ENCODE measurements at places on chromosomes 16 and 17.

GRCh38 chr17:57612202-57613071, 132.7 kb downstream of the CCDC182 start:
- no peaks in the 10 kb centered on the region for H3K27me3 ChIP-seq
- H3K4me3 ChIP-seq: peak overlapping the region; percentile 30
- peaks cover 12% of the 10 kb centered on the region for H3K36me3 ChIP-seq
- H3K4me1 ChIP-seq: peaks cover 16% of the 10 kb centered on the region
- peak; percentile 32 for DNase-seq

DNA sequence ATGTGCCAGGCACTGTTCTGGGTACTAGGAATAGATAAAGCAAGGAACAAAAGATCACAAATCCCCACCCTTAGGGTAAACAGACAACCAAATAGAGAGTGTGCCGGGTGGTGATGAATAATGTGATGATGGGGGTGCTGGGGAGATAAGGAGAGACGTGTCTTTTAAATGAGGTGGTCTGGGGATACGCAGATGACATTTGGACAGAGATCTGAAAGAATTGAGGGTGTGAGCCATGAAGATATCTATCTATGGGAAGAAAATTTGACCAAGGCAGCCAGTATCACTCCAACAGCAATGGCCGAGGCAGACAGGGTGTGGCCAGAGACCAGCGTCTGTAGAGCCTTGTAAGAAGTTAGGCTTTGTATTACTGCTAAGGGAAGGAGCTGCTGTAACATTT, 165.3 kb downstream of the MRTFB start:
- DNase-seq: no peak
- no peak overlapping the region for H3K4me3 ChIP-seq
- H3K4me1 ChIP-seq: no peaks in the 10 kb centered on the region
- no peak overlapping the region for H3K27ac ChIP-seq
- no peaks in the 10 kb centered on the region for H3K27me3 ChIP-seq

DNA sequence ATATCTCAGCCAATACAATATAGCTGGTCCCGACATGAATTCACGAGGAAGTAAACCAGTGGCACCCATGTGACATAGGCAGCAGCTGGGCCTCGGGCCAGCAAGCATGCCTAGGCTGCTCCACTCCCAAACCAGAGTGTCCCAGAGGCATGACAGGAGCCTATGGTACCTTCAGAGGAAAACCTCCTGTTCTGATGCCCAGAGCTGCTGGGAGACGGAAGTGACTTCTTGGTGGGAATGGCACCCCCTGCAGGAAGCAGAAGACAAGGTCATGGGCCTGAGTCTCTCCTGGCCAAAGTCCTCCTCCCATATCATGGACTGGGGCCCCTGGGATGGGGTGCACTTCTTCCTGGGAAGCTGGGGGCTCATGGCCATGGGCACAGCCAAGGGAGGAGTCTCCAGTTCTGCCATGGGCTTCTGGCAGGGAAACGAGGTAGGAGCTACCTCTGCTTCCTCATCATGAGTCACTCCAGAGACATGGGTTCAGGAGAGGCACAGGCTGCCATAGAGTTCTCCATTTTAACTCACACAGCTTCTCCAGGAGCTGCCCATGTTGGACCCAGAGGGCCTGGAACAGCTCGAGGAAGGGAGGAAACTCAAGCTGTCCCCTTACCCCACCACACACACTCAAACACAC, 13.4 kb downstream of the FBF1 start:
- DNase-seq: no peak
- H3K4me3 ChIP-seq: no peak overlapping the region
- no peak overlapping the region for H3K27ac ChIP-seq
- H3K36me3 ChIP-seq: no peaks in the 10 kb centered on the region
- H3K27me3 ChIP-seq: no peaks in the 10 kb centered on the region
- no peaks in the 10 kb centered on the region for H3K4me1 ChIP-seq

GRCh38 chr17:75832164-75832651, 12.0 kb downstream of the UNC13D start:
- peak overlapping the region; percentile 89 for H3K27ac ChIP-seq
- peak overlapping the region; percentile 49 for H3K4me3 ChIP-seq
- H3K27me3 ChIP-seq: no peaks in the 10 kb centered on the region
- peaks cover 41% of the 10 kb centered on the region for H3K4me1 ChIP-seq

GRCh38 chr17:80110927-80111701, 9.7 kb downstream of the GAA start:
- H3K27ac ChIP-seq: no peak overlapping the region
- no peak for DNase-seq
- no peaks in the 10 kb centered on the region for H3K4me1 ChIP-seq
- no peaks in the 10 kb centered on the region for H3K27me3 ChIP-seq
- H3K4me3 ChIP-seq: no peak overlapping the region
- H3K36me3 ChIP-seq: no peaks in the 10 kb centered on the region

DNA sequence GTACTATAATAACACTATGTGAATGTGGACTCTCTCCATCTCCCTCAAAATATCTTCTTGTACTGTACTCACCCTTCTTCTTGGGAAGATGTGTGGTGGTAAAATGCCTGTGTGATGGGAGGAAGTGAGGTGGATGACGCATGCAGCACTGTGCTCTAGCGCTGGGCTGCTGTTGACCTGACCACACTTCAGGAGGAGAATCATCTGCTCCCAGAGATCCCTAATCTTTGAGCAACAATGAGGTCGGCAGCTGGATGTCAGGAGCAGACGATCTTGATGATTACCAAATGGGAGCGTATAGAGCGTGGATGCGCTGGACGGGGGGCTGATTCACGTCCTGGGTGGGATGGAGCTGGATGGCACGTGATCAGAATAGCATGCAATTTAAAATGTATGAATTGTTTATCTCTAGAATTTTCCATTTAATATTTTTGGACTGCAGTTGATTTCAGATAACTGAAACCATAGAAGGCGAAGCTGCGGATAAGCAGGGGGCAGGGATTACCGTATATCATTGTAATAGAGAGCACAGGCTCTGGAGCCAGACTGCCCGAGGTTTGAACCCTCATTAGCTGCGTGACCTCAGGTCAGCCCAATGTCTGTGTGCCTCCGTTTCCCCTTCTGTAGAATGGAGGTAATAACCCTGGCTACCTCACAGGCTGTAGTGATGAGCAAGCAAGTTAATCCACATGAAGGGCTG, 23.7 kb upstream of the CYLD start:
- H3K27ac ChIP-seq: no peak overlapping the region
- H3K4me1 ChIP-seq: peaks cover 7% of the 10 kb centered on the region
- no peak for DNase-seq
- peaks cover 4% of the 10 kb centered on the region for H3K36me3 ChIP-seq

DNA sequence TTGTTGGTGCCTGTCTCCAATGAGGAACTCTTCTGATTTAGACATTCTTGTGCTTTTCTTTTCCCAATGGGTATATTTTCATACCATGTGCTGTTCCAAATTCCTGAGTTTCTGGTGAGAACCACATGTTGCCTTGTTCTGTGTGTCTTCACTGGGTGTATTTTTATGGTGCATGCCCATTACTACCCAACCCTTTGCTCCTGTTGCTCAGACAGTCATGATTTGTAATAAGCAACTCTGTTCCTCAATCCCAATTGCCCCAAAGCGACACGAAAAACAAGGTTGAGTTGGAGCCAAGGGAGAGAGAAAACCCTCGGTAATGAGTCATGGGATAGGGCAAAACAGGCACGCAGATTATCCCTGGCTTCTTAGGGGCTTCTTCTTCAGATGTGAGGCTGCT, 101.8 kb downstream of the ABCA8 start:
- DNase-seq: no peak
- no peak overlapping the region for H3K4me3 ChIP-seq
- no peaks in the 10 kb centered on the region for H3K4me1 ChIP-seq
- no peaks in the 10 kb centered on the region for H3K27me3 ChIP-seq
- no peak overlapping the region for H3K27ac ChIP-seq

DNA sequence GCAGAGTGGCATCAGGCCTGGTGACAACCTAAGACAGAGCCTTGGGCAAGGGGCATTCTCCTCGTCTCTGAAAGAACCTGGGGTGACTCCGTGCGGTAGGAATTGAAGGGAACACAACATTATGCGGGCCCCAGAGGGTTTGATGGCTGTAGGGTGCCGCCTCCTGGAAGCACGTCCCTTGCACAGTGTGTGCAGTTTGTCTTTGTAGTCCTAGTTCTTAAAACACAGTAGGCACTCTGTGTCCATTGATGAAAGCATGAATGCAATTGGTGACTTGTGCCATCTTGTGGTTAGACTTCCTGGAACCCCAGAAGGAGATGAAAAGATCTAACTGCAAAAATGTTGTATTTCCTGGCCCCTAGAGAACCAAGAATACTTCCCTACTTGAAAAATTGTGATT, 279.8 kb downstream of the UTP18 start:
- no peaks in the 10 kb centered on the region for H3K4me1 ChIP-seq
- no peak for DNase-seq
- H3K27ac ChIP-seq: no peak overlapping the region
- no peaks in the 10 kb centered on the region for H3K36me3 ChIP-seq

DNA sequence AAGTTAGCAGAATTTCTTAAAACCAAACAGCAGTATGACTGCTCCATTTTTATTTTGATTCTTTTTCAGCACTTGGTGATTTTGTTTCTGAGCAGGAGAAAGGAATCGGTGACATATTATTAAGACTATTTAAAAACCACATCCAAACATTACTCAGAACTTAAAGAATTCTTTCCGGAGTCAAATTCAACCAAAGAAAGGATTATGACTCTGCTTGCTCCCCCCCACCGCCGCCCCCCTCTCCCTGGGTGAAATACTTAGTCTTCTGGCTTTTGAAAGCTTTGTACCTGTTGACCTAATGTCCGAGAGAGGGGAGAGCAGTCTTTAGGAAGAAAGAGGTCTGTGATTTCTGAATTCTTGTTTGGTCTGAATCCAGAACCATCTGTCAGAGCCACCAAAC, 17.9 kb upstream of the COL1A1 start:
- DNase-seq: no peak
- H3K27me3 ChIP-seq: no peaks in the 10 kb centered on the region
- H3K27ac ChIP-seq: no peak overlapping the region
- H3K4me3 ChIP-seq: no peak overlapping the region

DNA sequence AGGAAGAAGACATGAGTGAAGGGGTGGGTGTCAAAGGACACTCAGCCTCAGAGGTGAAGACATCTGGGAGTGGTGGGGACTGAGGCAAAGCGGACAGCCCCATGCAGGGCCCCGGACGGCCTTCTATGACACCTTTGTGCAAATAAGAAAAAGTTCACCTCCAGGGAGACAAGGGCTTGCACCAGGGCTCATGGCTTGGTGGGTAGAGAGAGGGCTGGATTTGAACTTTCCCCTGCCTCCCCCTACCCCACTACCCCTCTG, 30.5 kb downstream of the LRRC75A start:
- H3K4me3 ChIP-seq: no peak overlapping the region
- no peaks in the 10 kb centered on the region for H3K27me3 ChIP-seq
- H3K4me1 ChIP-seq: no peaks in the 10 kb centered on the region
- no peak overlapping the region for H3K27ac ChIP-seq
- no peaks in the 10 kb centered on the region for H3K36me3 ChIP-seq
- DNase-seq: no peak

DNA sequence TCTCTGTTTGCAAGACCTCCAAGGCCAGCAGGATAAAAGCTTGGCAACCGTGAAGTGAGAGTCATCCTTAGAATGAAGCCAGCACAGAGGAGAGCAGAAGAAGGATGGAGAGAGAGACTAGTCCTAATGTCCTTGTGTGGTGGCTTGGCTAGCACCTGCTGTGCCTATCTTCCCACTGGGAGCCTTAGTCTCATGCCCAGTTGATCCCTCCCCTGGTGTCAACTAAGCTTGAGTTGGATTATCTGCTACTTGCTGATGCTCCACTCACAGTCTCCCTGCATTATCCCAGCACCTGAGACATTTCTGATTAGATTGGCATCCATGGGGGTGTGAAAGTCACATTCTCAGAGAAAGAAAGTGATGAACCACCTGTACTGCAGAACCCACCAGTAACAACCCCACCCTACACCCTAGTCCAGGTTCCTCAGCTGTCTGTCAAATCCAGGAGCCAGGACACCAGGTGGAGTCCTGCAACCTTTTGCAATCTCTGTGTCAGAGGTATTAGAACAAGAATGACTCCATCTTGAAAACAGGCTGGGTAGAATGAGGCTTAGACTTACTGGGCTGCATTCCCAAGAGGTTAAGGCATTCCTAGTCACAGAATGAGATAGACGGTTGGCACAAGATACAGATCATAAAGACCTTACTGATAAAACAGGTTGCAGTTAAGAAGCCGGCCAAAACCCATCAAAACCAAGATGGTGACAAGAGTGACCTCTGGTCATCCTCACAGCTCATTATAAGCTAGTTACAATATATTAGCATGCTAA, 460.2 kb upstream of the C16orf82 start:
- H3K27me3 ChIP-seq: no peaks in the 10 kb centered on the region
- H3K27ac ChIP-seq: no peak overlapping the region
- H3K4me3 ChIP-seq: no peak overlapping the region
- no peaks in the 10 kb centered on the region for H3K4me1 ChIP-seq
- no peaks in the 10 kb centered on the region for H3K36me3 ChIP-seq
- DNase-seq: no peak

GRCh38 chr17:73827627-73828291, 183.5 kb upstream of the SDK2 start:
- peak overlapping the region; percentile 11 for H3K4me3 ChIP-seq
- peak overlapping the region; percentile 65 for H3K27ac ChIP-seq
- H3K27me3 ChIP-seq: no peaks in the 10 kb centered on the region
- H3K4me1 ChIP-seq: peaks cover 25% of the 10 kb centered on the region
- DNase-seq: peak; percentile 43

- DNase-seq: no peak
- H3K27ac ChIP-seq: no peak overlapping the region
- no peaks in the 10 kb centered on the region for H3K4me1 ChIP-seq
- no peaks in the 10 kb centered on the region for H3K27me3 ChIP-seq
- H3K36me3 ChIP-seq: no peaks in the 10 kb centered on the region
These were observed 8.8 kb downstream of the CTRB1 start for GRCh38 chr16:75227361-75228142.

GRCh38 chr16:84503751-84504395, 586 bp downstream of the MEAK7 start:
- H3K27ac ChIP-seq: peak overlapping the region; percentile 69
- H3K27me3 ChIP-seq: no peaks in the 10 kb centered on the region
- peak overlapping the region; percentile 73 for H3K4me3 ChIP-seq
- no peak for DNase-seq
- H3K36me3 ChIP-seq: peaks cover 3% of the 10 kb centered on the region
- H3K4me1 ChIP-seq: peaks cover 48% of the 10 kb centered on the region
